Stimulated activated CD8-positive, alpha-beta memory T cell treated with anti-CD3 and anti-CD28 coated beads, Interleukin-4, amount 100 ng/mL, for 1 hour (primary cell): ENCODE measurements at places on chromosomes 1 and 21.

DNA sequence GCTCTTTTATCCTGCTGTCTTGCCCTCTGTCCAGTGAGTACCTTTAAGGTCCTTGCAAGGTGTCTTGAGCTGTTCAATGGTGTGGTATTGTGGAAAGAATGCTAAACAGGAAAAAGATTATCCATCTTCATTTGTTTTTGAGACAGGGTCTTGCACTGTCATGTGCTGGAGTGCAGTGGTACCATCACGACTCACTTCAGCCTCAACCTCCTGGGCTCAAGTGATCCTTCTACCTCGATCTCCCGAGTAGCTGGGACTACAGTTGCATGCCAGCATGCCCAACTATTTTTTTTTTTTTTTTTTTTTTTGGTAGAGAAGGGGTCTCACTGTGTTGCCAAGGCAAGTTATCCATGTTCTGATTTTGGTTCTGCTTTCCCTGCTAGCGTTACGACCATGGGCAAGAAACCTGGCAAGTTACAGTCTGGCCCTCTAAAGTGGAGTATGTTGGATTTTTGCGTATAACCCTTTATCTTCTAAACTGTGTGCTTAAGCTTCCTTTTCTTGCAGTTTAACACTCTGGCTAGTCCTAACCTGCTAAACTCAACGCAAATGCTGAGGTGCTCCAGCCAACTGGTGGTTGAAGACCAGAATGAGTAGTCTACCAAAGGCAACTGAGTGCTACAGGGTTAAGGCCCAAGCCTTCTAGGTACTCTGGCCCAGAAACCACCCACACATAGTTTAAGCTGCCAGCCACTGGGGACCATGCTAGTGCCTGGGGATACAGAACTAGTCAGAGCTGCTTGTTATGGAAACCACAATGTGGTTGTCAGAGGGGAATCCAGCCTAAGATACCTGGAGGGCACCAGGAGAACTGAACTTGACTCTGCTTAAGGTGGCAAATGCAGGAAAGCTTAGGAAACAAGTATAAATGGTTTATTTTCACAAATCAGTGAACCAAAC lies 7.9 kb downstream of the RPL11 start:
- no peak for DNase-seq

DNA sequence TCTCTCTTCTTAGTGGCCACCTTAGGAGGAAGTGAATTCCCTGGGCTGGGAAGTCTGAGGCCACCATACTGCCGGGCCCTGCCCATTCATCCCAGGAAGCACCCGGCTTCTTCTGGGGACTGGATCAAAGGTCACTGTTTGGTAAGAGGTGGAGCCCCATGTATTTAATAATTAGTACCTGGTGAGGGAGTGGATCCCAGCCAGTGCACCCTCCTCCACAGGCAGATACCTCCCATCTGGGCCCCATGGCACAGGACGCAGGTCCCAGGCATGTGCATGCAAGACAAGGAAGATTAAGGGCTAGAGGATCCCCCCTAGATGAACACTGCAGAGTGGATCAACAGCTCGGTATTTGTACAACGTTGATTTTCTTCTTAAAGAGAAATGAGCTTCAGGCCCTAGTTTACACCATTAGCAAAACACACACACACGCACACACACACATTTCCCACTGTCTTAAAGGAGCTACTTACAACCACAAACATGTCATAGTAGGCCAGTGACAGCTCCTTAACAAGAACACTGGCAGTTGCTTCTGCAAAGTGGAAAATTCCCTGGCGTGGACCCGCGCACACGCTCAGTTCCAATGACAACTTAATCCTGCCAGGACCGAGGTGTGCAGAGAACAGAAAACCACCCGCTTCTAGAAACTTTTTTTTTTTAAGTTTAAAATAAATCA lies 90.7 kb downstream of the MRPL37 start:
- no peak for DNase-seq

DNA sequence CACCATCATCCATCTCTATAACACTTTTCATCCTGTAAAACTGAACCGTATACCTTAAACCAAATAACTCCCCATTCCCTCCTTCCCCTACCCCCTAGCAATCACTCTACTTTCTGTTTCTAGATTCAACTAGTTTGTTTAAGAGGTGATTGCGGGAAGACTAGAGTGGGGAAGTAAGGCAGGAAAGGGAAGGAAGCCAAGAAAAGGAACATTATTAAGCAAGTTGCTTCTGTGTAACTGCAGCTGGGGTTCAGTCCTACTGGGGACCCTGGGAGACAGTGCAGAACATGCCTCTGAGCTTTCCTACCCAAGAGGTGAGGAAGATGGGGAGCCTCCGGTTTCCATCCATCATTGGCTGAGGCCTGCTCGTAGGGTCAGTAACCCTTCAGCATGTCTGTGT lies 28.9 kb upstream of the H3-3A start:
- DNase-seq: no peak

- no peak for DNase-seq
These were observed 177.5 kb downstream of the HIVEP3 start for GRCh38 chr1:41741244-41741643.

DNA sequence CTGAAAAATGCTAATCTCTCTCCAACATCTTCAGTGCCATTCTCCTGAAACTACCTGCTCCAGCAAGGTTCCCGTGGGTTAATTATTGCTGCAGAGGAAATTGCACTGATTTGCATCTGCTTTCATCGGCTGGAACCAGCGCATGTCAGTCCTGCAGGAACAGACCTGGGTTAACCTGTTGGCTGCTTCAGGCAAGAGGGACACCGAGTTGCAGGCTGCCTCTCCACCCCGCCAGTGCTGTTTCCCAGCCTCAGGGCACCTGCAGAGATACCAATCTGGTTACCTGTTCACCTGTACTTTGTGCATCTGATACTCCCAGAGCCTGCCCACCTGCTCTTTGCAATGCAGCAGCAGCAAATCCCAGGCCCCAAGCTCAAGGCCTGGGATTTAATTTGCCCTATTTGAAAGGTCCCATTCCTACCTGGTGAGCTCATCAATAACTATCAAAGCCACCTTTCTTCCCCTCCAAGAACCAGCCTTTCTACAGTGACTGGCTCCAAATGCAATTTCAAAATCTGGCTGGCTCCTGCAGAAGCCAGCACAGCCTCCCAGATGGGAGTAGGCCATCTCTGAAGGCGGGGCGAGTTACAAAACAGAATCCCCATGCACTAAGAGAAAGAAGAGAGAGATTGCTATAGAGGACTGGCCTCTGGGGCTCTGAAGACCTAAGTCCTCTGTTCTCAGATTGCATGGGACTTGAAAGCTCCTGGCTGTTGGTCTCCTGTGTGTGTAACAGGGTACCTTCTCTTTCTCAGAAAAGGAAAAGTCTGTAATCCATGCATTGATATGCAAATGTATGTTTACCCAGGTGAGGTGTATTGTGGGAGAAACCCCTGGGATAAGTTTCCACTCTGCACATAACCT lies 67.8 kb downstream of the TOMM20 start:
- no peak for DNase-seq

DNA sequence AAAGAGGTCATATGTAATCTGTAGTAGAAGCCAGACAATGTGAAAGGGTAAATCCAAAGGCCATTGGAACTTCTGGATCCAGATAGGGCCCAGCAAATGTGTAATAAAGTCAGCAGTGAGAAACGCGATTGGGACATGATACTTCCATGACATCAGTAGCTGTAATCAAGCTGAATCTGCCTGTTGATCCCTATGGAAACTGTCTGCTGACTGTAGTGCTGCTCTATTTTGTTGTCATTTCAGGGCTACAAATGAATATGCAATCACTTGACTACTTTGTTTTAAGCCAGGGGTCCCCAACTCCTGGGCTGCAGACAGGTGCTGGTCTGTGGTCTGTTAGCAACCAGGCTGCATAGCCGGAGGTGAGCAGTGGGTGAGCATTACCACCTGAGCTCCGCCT lies 46.0 kb upstream of the RHOU start:
- DNase-seq: no peak
